ENCODE measurements at places on chromosomes 4 and X.

- no peak for DNase-seq
Observed at GRCh38 chr4:109319684-109320083, 17.2 kb upstream of the COL25A1 start.

- no peak for DNase-seq
Observed at GRCh38 chr4:9866931-9867330, 85.5 kb downstream of the DRD5 start.

GRCh38 chr4:77745792-77746191 is 73.4 kb downstream of the CNOT6L start:
- no peak for DNase-seq

DNA sequence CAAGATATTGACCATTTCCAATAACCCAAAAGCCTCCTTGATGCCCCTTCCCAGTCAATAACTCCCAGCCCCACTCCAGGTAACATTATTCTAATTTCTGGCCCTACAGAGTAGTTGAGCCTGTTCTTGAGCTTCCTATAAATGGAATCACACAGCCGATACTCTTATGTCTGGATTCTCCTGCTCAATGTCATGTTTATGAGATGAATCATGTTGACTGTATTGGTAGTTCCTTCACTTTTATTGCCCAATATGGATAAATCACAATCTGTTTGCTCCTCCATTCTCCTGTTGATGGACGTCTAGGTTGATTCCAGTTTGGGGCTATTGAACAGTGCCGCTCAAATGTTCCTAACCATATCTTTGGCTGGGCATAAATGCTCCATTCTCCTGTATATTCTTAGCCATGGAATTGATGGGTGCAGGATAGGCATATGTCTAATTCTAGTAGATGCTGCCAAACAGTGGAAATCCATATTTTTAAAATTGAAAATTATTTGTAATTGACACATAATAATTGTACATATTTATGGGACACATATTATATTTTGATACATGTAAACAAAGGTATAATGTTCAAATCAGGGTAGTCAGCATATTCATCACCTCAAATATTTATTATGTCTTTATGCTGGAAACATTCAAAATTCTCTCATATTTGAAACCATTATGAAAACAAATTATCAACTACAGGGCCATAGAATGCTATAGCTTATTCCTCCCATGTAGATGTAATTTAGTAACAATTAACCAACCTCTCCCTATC is 40.5 kb upstream of the SLC2A9 start:
- peak; percentile 29 for DNase-seq

DNA sequence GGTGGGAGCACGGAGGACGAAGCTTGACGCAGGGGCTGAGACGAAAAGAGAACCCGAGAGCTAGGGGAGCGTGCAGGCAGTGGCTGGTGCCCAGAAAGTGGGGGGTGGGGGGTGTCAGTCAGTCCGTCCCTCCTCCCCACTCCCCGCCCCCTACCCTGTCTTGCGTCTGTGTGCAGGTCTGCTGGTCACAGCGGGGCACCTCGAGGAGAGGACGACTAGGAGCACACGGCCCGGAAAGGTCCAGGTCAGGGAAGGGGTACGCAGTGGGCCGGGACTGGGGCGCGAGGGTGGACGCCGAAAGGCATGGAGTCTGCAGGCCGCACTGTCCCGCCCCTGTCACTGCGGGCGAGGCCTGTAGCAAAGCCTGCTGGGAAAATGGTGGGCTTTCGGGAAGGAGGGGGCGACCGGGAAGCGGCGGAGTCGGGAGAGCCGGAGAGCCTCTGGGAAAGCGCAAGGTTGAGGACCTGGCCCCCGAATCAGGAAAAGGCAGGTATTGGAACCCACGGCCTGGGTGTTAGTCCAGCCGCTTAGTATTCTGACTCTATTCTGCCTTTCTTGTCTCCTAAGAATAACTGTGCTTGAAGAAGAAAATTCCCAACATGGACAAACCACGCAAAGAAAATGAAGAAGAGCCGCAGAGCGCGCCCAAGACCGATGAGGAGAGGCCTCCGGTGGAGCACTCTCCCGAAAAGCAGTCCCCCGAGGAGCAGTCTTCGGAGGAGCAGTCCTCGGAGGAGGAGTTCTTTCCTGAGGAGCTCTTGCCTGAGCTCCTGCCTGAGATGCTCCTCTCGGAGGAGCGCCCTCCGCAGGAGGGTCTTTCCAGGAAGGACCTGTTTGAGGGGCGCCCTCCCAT is 769 bp downstream of the TCEAL1 start:
- DNase-seq = peak; percentile 70

GRCh38 chrX:151081016-151081415 is 95.4 kb upstream of the GPR50 start:
- DNase-seq = no peak

GRCh38 chrX:27251369-27251768 is 211.8 kb downstream of the PPP4R3C start:
- DNase-seq = no peak

DNA sequence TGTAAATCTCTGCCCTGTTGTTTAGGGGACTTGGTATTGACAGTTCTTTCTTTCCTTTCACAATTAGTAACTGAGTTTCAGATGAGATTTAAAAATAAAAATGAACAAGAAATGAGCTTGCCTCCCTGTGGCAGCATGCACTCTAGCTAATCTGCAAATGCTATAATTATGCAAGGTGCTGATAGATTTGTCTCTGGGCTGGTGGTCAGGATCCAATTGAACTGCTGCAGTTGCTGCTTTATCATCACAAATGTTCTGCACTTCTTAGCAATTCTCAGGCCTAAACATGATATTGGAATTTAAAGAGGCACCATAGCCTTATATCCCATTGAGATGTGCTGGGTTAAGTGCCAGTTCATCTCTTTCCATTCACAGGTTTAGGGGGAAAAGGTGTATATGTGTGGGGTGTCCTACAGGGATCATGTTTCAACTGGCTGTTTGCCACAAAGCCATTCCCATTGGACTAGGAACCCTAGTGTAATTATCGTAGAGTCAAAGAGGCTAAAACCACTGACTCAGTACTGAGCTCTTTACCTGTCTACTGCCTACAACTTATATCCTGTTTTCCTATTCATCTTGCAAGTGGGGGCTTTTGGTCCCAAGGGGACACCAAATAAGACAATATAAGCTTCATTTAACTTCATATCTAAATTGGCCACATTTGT is 260.3 kb upstream of the TEX13A start:
- no peak for DNase-seq

GRCh38 chr4:102593147-102593546 is 92.0 kb downstream of the NFKB1 start:
- no peak for DNase-seq

DNA sequence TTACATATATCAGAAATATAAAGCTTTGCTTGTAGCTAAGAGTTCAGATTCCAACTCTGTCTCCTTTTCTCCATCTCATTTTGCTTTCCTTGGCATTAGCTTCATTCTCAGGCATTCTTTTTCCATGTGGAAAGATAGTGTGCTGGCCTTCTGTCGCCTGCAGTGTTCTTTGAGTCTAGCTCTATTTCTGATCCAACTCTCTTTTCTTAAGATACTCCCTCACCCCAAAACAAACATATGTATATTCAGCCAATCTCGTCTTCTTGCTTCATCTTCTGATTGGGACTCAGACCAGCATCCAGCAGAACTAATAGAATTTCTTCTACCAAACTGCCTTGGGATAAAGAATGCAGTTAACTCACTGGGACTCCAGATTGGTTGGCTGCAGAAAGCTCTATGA is 532.2 kb downstream of the MID1IP1 start:
- no peak for DNase-seq

DNA sequence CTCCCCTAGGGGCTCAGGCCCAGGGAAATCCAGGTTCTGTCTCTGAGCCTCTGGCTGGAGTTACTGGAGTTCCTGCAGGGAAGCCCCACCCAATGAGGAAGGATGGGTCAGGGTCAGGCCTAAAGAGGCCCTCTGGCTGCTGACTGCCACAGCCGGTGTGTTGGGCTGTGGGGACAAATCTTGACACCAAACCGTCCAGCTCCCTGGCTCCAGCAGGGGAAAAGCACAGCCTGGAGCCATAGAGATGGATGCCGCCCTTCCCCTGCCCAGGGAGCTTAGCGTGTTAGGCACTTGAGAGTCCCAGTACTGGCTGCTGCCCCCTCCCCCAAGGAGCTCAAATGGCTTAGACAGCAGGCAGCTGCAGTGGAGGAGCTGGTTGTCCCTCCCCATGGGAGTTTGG is 321.3 kb upstream of the LCORL start:
- DNase-seq = no peak

GRCh38 chr4:52112411-52112810 is 61.3 kb downstream of the SPATA18 start:
- no peak for DNase-seq

GRCh38 chr4:111977419-111977965 is 167.8 kb upstream of the FAM241A start:
- DNase-seq = no peak

DNA sequence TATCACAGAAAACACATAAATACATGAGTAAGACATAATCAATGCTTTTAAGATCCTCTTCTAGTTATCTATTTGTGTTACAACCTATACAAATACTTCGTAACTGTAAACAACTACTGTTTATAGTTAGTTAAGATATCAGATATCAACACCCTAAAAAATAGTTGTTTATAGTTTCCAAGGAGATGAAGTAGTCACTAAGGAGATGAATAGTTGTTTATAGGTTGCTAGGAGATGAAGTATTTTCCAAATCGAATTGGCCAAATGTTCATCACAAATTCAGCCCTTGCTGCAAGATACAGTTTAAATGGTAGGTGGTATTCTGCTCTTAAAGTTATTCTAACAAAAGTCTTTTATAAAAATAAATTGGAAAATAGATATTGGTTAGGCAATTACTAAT is 618.2 kb upstream of the PCDH10 start:
- DNase-seq = no peak

GRCh38 chrX:111411983-111412382 is at the start of gene DCX:
Gene DCX (minus strand): TSS chrX:111412192. CDS start chrX:111410398, 1,794 bp downstream.
- DNase-seq = no peak

GRCh38 chr4:73707918-73708577 is 32.3 kb upstream of the CXCL8 start:
- peak; percentile 95 for DNase-seq

DNA sequence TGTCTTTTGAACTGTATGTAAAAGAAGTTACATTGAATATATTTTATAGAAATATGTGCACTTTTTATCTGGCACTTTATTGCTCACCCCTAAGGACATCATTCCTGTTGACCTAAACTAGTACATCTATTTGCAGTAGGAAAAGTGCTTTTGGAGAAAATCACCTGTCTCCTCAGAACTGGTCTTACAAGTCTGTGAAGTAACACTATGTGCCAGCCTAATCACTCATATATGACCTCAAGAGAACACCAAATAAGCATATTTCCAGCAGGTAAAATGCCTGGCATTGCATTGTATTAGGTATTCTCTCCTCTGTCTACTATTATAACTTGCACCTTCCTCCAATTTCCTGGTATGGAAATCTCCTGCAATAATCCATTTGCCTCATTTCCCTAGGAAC is 4.0 kb upstream of the GASK1B start:
- no peak for DNase-seq

DNA sequence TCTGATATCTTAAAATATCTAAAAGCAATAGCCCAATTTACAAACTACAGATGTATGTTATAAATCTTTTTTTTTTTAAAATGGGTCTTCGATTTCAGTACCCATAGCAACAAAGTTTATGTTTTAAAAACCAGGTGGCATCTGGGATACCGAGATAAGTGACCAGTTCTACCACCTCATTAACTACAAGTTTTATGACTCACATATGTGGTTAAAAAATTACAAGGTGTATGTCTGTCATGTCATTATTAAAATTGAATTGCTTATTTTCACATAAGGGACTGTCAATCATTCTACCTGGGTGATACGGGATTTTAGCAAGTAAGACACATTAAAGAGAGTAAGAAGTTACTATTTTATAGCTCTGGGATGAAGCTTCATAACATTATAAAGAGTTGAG is 192.0 kb upstream of the ETNPPL start:
- DNase-seq = no peak
